ENCODE measurements at places on chromosomes 16 and 17.
A peak's percentile ranks its signal among the peaks of the same experiment; 100 is the strongest.

GRCh38 chr16:70473446-70474319, 19.3 kb downstream of the FCSK start:
- no peak for DNase-seq

GRCh38 chr17:78568494-78569115, 8.6 kb downstream of the DNAH17 start:
- DNase-seq = no peak

GRCh38 chr17:9071016-9071415, 49.7 kb downstream of the NTN1 start:
- DNase-seq = no peak

- peak; percentile 29 for DNase-seq
These were observed 22.0 kb downstream of the ADCY9 start for GRCh38 chr16:4094127-4094773.

GRCh38 chr16:10297341-10298006, 88.4 kb upstream of the ATF7IP2 start:
- DNase-seq = no peak

DNA sequence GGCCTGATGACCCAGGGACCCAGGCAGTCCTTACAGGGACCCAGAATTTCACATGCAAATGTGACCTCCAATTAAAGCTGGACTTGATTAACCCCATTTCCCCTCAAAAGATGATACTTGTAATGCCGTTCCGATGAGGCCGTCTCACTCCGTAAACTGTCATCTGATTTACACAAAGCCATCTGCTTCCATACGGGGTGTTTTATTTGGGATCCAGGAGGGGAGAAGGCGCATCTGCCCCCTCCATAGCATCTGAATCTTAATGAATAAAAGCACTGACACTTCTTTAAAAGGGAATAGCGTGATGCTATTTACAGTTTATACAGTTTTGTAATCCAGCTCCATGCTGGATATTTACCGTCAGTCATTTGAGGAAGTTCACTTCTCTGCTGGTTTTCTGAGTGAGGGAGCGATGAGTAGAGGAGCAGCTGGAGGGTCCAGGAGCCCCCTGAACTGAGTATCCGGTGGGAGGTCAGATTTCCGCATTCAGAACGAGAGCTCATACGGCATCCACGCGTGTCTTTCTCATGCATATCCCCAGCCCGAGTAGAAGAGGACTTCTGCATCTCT, 452.7 kb downstream of the WWOX start:
- DNase-seq = no peak

GRCh38 chr17:17754719-17755686, 73.7 kb downstream of the RAI1 start:
- DNase-seq = no peak

DNA sequence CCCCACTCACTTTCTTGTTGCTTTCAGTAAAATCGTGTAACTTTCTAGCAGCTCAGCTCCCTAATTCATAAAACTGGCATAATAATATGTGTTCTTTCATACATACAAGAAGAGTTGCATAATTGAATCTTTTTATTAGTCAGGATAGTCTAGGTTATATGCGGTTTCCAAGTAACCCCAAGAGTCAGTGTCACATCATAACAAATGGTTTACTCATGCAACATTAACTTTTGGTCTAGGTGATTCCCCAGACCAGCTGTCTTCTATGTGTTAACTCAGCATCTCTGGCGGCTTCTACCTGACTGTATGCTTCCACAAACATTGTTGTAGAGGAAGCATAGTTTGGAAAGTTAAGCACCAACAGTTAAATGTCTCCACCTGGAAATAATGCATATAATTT, 1000.4 kb downstream of the CDH11 start:
- no peak for DNase-seq

GRCh38 chr16:1794908-1795666, 1.6 kb upstream of the IGFALS start:
- no peak for DNase-seq

All from coronary artery (tissue), 2 donors.